ENCODE measurements at places on chromosomes 11 and 22. TPM values are rescaled to one million over a fixed set of nuclear protein-coding genes. Genes with fewer than 3 reads are reported as not detected.

The RBFOX2 gene
- 28.7 TPM for total RNA-seq

The ABCG4 gene
- total RNA-seq, result 0.36 TPM

The SPON1 gene
- not detected for total RNA-seq

The GLYAT gene
- not detected for total RNA-seq
